Stimulated activated memory B cell treated with anti-CD40 and anti-IgM and Interleukin-4, amounts not matched to agents 10 μg/mL and 1 μg/mL and 100 μg/mL, for 72 hours (primary cell): ENCODE measurements at places on chromosomes 3 and 15.
A peak's percentile ranks its signal among the peaks of the same experiment; 100 is the strongest.

DNA sequence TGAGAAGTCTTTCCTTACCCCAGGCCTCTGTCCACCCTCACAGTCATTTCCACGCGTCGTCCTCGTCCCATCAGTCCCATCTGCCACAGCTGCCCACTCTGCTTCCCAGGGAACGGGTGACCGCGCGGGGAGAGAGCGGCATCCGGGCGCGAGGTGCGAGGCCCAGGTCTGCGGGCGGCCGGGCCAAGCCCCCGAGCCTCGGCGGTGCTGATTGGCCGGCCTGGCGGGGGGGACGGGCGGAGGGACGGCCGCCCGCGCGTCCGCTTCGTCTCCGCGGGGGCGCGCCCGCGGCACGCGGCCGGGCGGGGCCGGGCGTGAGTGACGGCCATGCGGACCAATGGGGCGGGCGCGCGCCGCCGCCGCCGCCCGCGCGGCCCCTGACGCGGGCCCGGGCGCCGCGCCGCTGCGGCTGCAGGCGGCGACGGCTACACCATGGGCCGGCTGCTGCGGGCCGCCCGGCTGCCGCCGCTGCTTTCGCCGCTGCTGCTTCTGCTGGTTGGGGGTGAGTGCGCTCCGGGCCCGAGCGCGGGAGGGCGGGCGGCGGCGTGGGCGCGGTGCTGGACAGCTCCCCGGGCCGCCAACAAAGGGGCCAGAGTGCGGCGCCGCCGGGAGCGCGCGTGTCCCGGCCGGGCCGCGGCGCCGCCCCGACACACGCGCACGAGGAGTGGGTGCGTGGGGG is at the start of gene PODXL2:
PODXL2 (plus strand) TSS at position 398 of the 679 bp plus-strand sequence; CDS start at position 433, 35 bp downstream.
- ATAC-seq: peak; percentile 73

DNA sequence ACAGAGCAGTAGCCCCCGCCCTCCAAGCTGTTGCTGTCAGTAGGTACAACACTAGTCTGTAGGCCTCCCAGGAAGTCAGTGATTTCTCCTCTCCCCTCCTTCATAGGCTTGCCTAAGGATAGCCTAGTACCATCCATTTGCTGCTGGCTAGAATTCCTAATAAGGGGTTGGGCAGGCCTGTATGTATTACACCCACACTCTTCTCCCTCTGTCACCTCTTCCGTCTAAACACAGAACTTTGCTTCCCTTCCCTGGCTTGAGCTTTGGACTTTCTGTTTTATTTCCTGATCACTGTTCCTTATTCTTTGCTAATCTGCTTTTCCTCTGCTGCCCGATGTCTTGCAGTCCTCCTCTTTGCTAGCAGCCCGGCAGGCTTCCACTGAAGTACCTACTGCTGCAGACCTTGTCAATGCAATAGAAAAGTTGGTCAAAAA is 93.4 kb upstream of the UMPS start:
- no peak for ATAC-seq

- ATAC-seq: peak; percentile 25
Observed at GRCh38 chr3:10928407-10928960, 64.1 kb upstream of the SLC6A1 start.

DNA sequence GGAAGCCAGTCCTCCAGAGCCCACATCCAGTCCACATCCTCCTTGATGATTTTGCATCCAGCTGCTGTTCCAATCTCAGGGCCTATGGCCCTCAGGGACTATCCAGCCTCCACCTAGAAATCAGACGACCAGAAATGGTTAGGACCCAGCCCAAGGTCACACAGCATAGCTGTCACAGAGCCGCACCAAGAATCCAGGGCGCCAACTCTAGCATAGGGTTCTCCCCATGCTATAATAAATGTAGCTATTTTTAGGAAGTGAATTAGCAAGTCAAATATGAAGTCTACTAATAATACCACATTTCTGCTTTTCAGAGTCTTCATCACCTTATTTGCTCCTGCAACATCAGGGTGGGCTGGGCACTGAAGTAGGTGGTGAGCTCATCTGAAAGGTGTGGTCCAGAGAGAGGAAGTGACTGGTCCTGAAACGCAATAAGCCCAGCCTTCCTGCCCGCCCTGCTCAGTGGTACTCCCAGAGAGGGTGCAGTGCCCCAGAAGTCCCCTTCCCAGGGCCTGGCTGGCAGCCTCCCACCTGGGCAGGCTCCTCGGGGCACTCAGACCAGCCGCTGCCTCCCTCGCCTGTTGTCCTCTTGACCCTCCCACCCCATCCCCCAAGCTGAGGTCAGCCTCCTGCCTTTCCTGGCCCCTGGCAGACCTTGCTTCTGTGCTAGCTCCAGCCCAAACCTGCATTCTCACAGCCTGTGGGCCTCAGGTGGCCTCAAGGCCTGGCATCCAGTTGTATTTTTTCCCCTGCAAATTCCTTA is 17.6 kb upstream of the CYP11A1 start:
- ATAC-seq: peak; percentile 89

- no peak for ATAC-seq
Observed at GRCh38 chr3:186986816-186987215, 56.5 kb downstream of the ST6GAL1 start.

DNA sequence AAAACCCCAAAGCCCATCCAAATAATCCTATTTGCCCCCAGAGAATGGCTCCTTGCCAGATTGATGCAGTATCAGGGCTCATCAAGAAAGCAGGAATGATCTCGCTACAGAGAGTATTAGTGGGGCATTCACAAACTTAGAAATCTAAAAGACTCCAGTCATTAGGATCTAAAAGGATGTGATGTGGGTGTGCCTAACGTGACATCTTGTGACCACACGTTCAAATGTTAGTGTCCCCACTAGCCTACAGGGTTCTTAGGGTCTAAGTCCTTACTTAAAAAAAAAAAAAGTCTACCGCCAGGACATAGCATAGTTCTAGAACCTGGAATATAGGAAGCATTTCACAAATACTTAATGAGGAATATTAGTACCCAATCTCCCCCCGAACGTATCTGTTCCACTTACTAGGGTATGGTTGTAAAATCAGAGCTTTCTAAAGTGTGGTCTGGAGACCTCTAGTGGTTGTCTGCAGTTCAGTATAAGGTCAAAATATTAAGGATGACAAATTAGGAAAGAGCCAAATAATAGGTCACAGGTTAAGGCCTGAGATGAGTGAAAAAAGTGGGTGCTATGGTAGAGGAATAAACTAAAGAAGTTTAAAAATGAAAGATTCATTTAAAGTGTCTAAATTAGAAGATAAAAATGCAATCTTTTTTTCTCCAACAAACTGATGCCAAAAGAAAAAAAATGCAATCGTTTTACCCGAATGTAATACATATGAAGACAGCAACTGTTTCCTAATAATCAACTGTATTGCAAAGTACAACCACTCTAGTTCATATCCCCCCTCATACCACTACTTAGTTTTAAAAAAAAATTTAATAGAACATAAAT is 4.2 kb upstream of the CHRM5 start:
- peak; percentile 62 for ATAC-seq

DNA sequence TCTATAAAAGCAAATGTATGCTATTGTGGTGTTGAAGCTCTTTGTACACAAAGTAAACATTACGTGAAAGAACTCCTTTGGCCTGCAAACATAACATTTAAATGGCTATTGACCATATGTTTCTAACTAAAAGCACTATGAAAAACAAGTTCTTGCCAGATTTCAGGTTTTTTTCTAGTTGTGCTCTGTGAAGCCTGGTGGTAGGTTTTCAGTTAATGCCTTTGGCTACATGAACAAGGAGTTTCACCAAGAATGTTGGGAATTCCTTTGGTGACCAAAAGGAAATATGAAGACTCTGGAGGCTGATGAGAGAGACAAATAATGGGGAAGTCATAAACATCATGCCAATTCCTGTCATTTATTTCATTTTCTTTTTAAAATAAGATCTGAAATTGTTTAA is 66.0 kb downstream of the RBMS3 start:
- ATAC-seq: no peak

DNA sequence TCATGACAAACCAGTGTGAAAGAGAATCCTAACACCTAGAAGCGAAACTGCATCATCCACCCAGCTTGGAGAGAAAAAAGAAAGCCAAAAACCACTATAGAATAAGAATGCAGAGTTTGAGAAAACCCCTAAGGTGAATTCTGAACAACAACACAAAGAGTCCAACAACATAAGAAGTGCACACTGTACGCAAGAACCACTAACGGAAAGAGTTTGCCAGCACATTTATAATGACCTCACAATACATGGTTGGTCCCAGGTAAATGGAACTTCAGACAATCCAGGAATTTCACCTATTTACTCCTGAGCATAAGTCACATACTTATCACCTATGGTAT is 128.3 kb upstream of the BHLHE40 start:
- peak; percentile 71 for ATAC-seq

GRCh38 chr3:45552031-45552793 is 42.3 kb upstream of the LIMD1 start:
- no peak for ATAC-seq

GRCh38 chr15:38714309-38715072 is 149.9 kb upstream of the RASGRP1 start:
- ATAC-seq: no peak

- ATAC-seq: no peak
Observed at GRCh38 chr3:8983026-8983425, 19.8 kb upstream of the RAD18 start.

DNA sequence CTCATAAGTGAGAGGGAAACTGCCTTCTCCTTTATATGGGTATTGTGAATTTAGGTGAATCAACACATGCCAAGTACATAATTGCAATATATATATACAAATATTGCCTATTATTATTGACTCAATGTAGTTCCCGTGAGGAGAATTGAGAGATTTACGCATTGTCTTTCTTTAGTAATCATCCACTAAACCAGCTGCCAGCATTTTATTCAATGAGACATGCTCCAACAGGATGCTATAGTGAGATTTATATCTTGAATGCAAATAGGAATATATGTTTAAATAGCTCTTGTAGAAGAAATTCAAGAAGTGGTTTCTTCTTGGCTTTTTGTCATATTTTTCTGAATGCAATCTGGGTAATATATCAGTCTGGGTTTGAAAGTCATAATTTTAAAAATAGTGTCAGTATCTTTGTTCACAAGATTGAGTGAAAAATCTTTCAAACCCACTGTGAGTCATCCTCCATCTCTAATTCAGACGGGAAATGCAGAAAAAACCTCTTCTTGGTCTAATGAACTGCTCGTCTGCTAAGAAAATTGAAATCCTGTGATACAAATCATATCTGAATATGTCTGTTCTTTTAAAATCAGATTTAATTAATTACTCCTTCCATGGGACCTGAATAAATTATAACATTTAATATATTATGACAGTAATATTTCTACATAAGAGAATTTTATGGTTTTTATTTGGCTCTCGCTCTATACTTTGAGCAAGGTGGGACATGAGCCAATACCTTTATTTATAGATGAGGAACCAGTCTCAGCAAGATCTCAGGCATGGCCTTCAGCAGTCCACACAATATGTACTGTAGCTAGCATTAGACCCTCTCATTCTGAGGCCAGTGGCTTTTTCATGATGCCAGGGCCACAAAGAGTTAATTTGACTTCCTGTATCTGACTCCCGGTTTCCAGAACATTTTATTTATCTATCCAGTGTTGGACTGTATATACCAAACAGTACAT is 516.0 kb downstream of the GABRG3 start:
- ATAC-seq: no peak

DNA sequence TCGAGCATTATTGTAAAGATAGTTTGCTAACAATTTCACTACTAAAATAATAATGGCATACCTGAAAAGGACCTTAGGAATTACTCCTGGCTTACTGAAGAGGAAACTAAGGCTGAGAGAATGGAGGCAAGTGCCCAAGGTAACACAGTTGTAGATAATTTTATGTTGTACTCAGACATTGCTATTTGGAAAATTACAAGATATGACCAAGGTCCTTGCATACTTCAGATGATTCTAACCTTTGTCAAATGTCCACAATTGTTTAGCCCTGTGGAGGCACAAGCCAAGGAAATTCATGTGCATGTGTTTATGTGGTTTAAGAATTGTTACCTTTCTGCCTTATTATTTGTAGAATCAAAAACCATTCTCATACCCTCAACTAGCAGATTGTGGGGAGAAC is 105.7 kb downstream of the TUSC7 start:
- no peak for ATAC-seq

- no peak for ATAC-seq
Observed at GRCh38 chr3:10379161-10379560, 58.2 kb upstream of the SEC13 start.

DNA sequence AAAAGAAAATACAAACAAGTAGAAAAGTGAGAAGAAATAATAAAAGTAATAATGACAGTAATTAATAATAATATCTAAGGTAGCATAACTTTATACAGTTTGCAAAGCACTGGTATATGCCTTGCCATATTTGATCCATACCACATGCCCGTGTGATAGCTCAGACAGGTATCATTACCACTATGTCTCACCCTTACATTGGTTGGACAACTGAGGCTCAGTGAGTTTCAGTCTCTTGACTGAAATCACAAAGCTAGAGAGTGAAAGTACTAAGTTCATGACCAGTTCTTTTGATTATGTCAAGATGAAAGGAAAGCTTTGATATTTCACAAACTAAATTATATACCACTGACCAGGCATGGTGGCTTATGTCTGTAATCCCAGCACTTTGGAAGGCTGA is 408.9 kb downstream of the GAP43 start:
- ATAC-seq: no peak
